ENCODE measurements at places on chromosomes 5 and 9.

- DNase-seq, result no peak
Observed at GRCh38 chr5:98121036-98121936, 652.2 kb upstream of the RGMB start.

GRCh38 chr5:131288328-131288727 is 24.5 kb downstream of the CDC42SE2 start:
- DNase-seq, result no peak

DNA sequence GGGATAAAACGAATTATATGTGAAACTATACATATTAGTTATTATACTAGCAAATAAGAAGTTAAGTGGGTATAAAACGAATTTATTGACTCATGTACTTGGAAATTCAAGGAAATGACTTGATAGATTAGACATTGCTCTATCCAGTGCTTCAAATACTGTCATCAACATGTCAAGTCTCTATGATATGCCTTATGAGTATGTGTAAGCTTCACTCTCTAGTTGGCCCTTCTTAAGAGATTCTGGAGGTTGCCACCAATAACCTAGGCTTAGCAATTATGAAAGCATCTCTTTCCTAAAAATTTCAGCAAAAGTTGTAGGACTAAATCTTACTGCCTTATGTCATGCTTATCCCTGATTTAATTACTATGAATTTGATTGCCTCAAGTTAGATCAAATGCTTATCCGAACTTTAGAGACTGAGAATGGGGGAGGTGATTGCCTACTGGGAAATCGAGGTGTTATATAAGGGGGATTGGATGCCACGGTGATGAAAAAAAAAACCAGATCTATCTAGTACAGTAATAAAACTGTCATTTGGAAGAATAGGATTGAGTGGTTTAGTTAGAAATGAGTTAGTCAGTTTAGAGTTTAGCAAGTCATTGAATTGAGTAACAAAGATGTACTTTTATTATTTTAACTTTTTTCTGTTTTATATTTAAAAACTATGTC is 46.9 kb downstream of the CSNK1G3 start:
- no peak for DNase-seq

DNA sequence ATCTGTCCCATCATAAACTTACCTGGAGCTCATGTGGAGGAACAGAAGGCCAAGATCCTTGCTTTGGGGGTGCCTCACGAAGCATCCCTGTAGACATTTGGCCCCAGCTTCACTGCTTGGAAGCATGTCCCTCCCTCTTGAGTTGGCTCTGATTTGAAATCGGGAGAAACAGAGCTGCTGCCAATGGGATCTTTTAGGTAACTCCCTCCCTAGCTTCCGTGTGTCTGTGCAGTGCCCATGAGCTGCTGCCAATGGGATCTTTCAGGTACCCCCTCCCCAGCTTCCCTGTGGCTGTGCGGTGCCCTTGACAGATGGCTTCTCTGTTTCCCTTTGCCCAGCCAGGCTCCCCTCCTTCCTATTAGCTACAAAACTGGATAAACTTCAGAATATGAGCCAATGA is 178.0 kb downstream of the NR3C1 start:
- DNase-seq, result no peak

GRCh38 chr9:18795947-18796671 is 236.9 kb downstream of the SAXO1 start:
- no peak for DNase-seq

DNA sequence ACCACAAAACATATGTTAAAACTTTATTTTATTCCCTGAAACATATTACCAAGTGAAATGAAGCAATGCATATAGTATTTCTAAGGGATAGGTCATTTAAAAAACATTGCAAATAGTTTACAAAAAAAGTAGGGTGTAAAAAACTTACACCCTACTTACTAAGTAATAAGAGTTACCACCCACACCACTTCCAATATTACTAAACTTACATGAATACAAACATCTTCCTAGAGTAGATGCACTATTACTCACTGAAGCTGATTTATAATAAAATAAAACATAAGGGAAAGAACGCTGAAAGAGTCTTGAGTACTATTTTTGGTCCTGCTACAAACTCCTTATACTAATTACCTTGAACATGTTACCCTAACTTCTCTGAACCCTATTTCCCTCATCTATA is 289.4 kb downstream of the HINT1 start:
- no peak for DNase-seq

GRCh38 chr5:142869886-142870285 is 99.7 kb downstream of the ARHGAP26 start:
- DNase-seq, result peak; percentile 16

- DNase-seq, result peak; percentile 73
Observed at GRCh38 chr5:149775785-149776184, 45.7 kb downstream of the PPARGC1B start.

DNA sequence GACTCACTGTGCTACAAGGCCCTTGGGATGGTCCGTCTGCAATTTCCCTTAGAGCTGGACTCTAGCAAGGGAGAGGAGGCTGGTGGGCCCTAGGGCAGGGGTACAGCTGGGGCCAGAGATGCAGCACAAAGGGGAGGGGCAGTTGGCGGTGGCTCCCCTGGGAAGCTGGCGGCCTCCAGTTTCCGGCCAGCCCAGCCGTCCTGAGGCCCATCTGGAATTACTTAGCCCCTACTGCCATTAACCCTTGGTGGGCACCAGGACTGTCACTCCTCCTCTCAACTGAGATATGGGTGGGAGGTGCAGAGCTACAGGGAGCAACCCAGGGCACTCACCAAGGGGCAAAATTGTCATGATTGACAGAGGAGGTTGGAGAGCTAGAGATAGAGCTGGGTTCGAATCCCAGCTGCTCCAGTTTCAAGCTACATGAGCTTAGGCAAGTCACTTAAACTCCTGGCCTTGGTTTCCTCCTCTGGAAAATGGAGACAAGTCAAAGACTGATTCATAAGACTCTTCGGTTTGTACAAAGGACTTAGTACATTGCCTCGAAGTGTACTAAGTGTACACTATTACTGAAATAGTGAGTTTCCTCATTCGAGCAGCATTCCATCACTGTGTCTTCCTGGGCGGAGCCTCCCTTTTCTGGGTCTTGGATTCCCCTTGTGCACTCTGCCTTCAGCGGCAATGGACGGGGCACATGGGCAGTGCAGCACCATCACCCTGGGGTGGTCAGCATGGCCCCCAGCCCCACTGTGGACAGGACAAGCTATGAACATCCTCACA is 2.7 kb upstream of the PDGFRB start:
- DNase-seq, result no peak

DNA sequence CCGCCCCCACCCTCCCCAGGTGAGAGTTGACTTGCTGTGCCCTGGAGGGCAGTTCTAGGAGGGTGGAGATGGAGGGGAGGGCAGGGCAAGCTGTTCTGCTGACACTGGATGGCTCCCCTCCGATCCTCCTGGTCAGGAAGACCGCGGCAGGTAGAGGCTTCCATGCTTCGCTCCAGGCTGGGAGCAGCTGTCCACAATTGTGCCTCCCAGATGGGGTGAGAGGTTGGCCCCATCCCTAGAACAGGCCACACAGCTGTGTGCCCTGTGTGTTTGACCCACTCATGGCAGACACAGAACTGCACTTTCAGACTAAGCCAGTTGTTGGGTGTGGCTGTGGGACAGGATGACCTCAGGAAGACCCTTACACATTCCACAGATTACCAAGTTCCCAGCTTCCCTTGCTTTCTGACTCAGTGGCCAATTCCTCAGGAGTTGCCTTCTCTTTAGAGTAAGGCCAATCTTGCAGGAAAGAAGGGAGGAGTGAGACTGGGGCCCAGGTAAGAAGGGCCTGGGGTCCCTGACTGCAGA is 72.1 kb upstream of the HSPA9 start:
- DNase-seq, result no peak

GRCh38 chr5:90813392-90813791 is 254.8 kb downstream of the ADGRV1 start:
- DNase-seq, result no peak

DNA sequence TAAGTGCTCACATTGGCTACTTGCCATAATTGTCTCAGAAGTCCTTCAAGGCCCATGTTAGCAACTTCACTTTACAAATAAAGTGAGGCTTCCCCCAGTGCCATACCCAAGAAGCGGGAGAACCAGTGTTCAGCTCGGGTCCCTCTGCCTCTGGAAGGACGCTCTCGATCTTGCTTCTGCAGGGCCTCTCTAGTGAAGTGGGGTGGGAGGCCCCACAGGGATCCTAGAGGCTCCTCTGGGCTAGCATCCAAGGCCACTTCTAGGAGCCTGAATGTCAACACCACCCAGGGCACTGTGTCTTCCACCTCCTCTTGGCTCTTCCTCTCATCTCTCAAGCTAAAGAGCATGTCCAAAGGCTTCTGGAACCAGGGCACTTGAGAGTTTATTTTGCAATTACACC is 282.5 kb downstream of the GADD45G start:
- no peak for DNase-seq

- no peak for DNase-seq
Observed at GRCh38 chr9:120186276-120186675, 393.7 kb downstream of the CDK5RAP2 start.

DNA sequence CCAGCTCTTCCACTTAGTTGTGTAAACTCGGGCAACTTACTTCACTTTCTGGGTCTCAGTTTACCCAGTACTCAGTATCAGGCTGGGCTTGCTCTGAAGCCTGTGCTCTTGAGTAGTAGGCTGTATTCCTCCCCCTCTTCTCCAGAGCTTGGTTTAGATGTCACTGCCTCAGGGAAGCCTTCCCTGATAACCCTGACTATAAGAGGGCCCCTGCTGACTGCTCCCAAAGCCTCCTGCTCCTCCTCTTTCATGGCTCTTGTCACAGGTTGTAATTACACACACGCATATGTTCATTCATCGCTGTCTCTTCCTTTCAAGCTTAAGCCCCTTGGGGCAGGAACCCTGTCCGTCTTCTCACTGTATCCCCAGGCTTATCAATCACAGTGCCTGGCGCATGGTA is 140.2 kb downstream of the RGS3 start:
- DNase-seq, result no peak

DNA sequence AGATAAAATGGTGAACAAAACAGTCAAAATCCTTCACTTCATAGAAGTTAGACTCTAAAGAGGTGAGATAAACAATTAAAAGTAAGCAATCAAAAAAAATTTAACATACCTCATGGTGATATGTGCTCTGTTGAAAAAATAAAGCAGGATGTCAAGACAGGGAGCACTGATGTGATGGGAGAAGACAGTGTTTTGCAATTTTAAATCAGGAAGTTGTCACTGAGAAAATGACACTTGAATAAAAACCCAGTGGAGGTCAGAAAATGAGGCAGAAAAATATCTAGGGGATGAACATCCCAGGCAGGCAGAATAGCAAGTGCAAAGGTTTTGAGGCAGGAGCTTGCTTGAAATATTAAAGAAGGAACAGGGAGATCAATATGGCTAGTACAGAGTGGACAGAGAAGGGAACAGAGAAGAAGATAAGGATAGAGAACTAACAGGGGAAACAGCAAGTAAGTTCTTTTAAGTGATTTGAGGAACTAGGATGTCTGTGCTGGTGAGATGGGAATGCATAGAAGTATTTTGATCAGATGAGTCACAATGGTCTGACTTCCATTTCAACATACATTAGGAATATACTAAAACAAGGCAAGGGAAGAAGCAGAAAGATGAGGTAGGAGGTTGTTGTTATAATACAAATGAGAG is 130.4 kb downstream of the CHSY3 start:
- DNase-seq, result no peak

GRCh38 chr5:163440954-163441353 is 3.6 kb downstream of the CCNG1 start:
- no peak for DNase-seq

DNA sequence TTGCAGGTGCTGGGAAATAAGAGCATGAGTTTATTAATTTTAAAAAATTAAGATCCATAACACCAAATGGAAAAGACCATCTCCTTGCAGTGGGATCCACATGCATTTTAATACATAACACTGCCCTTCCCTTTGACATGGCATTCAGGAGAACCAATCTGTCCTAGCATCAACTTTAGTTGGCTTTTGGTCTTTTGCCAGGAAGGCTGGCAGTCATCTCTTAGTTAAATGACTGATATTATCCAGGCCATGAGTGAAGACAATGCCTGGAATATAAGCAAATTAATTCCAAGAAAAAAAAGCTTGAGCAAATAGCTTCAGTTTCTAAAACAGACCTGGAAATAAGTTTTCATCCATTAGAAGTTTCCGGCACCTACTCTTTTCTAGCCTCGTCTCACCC is 55.1 kb upstream of the OTULINL start:
- no peak for DNase-seq

DNA sequence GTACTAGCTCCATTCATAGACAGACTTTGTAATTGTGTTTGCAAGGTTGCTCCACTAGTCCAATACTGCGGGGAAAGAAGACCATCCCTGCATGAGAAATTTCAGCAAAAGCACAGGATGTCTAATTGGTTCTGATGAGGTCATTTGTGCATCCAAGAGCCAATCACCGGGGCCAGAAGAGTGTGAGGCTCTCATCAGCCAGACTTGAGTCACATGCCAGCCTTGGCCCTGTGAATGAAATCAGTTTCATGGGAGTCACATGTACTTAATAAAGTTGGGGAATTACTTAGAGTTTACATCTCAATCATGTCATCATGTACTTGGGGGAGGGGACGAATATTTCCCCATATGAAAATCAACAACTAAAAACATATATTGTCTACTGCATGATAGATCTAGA is 1236.0 kb downstream of the MAT2B start:
- no peak for DNase-seq
